ENCODE measurements at places on chromosomes 5 and 9. TPM values are rescaled to one million over a fixed set of nuclear protein-coding genes. Genes with fewer than 3 reads are reported as not detected.
A peak's percentile ranks its signal among the peaks of the same experiment; 100 is the strongest.

The SLC46A2 gene
- total RNA-seq, result not detected

DNA sequence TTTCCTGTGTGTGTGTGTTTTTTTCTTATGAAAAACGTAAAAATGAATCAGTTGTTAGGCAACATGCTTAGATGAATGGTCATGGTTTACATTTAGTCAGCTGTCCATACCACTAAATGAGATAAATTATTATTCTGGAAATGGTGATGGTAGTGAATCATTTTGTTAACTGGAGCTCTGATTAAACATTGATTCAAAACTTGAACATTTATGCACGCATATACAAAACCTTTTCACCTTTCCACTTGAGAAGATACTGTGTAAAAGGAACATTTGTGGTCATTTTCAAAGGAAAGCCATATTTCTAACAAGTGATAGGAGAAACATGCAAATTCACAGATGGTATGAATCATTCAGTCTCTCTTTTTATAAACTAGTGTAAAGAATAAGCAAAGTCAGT, 162.0 kb downstream of the SLC25A46 start:
- DNase-seq, result no peak

GRCh38 chr5:107670087-107670931, 428 bp downstream of the EFNA5 start:
- no peak for DNase-seq

GRCh38 chr5:43609752-43610151, 6.8 kb downstream of the NNT start:
- DNase-seq, result peak; percentile 30

The DAB2IP gene
- 0.08 TPM for total RNA-seq

Data from activated CD8-positive, alpha-beta T cell treated with anti-CD3 and anti-CD28 coated beads, Interleukin-2, amount 10 ng/mL, durations not matched to agents 7 days and 5 days (primary cell).